ENCODE measurements at places on chromosomes 4 and X.
A peak's percentile ranks its signal among the peaks of the same experiment; 100 is the strongest.

GRCh38 chr4:112485930-112486329 is 30.1 kb downstream of the NEUROG2 start:
- DNase-seq, result no peak

- DNase-seq, result no peak
These were observed 210.5 kb upstream of the KIT start for GRCh38 chr4:54447304-54447703.

DNA sequence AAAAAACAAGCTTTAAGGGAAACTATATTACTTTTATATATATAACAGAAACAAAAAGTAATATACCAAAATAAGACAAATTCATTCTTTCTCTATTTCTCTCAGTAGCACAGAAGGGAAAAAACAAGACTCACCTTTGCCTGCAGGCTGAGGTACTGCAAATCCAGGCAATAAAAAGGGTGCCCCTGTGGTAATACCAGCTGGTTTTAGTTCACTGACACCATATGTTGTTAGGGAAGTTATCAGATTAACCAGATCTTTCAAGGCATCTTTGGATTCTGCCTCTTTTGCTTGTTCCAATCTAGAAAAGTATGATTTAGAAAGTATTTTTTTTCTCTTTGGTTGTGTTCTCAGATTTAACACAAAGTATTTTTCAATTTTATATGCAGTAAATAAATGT is 139.8 kb downstream of the WDFY3 start:
- DNase-seq, result no peak

- DNase-seq, result no peak
These were observed 2105.9 kb downstream of the ARAP2 start for GRCh38 chr4:34138385-34138784.

DNA sequence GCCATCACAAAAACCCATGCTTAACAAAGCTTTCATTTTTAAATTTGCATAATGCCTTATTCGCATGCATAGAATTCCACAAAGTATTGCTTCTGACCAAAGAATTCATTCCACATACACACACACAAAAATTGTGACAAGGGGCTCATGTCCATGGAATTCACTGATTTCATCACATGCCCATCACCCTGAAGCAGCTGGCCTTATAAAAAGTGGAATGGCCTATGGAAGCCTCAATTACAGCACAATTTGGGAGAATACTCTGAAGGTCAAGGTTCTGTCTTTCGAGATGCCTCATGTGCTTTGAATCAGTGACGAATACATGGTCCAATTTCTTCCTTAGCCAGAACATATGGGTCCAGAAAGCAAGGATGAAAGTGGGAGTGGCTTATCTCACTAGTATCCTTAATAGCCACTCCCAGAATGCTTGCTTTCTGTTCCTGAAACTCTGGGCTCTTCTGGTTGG is 165.7 kb downstream of the KDR start:
- no peak for DNase-seq

- DNase-seq, result no peak
These were observed 2201.2 kb downstream of the ARAP2 start for GRCh38 chr4:34043131-34043530.

DNA sequence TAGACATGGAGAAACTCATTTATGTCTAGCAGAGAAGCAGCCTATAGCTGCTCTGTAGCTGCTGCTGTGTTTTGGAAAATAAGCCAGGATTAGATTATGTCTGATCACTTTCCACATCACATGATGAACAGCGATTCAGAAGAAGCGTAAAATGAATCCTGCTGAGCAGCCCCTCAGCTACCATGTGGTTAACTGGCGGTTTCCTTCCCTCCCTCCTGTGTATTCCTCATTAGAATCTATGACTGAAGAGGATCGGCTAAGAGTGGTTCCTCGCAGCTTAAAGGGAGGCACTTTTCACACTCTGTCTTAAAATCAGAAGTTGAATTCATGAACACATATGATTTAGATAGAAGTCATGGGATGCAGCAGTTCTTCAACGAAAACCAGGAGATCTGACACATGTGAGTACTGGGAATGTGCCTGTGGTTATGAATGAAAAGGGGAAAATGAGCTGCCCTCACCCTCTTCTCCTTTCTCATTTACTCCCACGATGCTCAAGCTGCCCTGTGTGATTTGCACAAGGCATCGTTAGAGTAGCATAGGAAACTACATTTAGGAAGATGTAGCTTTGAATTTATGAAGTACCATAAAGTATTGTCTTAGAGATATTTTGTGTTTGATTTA is at the start of gene PPEF1:
Gene PPEF1 (plus strand): TSS at position 220 of the 624 bp plus-strand sequence. CDS start 136 bp downstream, at position 356.
- DNase-seq, result no peak

GRCh38 chr4:57499786-57500185 is 389.6 kb upstream of the IGFBP7 start:
- peak; percentile 2 for DNase-seq

GRCh38 chr4:151804821-151805220 is 44.0 kb upstream of the GATB start:
- DNase-seq, result no peak

- no peak for DNase-seq
These were observed 67.5 kb upstream of the NPY2R start for GRCh38 chr4:155140889-155141288.

DNA sequence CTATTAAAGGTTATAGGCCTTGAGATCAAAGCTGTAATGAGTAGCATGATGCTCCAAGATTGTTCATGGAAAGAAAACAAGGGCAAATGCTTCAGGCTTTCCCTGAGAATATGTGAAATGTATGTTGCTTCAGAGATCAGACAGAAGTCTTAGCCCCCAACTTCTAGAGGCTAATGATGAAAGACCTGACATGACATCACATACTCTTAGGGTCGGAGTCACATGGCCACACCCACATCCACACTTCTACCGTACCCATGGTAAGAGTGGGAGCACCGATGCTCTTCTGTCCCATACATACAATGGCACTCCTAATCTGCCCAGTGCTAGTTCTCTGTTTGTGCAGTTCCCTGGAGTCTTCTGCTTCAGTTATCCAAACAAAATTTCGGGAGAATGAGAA is 111.9 kb upstream of the ACSL4 start:
- DNase-seq, result no peak

- no peak for DNase-seq
These were observed 957 bp downstream of the TIMM17B start for GRCh38 chrX:48896611-48897011.

DNA sequence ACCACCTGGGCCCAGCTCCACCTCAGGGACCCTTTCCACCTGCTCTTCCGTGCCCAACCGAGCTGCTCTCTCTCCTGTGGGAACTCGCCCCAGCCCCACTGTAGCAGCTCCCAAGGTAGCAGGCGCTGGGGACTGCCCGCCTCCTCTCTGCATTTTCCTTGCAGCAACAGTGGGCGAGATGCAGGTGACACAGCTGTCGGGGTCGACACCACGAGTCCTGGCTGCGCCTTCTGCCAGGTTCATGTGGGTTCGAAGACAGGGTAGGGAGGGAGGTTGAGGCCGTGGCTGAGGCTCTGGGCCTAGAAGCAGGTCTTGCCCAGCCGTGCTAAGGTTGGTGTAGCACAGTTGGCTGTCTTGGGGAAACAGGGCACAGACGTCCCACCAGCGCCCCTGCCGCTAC is 245.2 kb upstream of the FSTL5 start:
- DNase-seq, result no peak

DNA sequence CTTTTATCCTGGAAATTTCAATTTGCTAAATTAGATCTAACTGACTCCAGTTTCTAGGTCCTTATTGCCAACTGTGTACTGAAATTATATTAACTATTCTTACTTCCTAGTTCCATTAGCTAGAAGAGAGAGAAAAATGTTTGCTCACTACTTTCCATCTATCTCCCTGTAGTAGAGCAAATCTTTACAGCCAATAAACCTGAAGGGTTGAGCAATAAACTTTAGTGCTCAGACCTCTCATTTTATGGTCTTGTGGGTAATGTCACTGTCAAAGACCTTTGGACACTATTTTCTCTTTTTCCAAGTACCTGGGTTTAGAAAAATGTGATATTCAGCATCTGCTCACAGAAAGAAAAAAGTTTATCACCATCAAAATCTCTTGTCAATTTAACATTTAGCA is 237.5 kb upstream of the GEMIN8 start:
- DNase-seq, result peak; percentile 4
